DMS153 (cell line): ENCODE measurements at places on chromosomes 11 and 22.
A peak's percentile ranks its signal among the peaks of the same experiment; 100 is the strongest.

DNA sequence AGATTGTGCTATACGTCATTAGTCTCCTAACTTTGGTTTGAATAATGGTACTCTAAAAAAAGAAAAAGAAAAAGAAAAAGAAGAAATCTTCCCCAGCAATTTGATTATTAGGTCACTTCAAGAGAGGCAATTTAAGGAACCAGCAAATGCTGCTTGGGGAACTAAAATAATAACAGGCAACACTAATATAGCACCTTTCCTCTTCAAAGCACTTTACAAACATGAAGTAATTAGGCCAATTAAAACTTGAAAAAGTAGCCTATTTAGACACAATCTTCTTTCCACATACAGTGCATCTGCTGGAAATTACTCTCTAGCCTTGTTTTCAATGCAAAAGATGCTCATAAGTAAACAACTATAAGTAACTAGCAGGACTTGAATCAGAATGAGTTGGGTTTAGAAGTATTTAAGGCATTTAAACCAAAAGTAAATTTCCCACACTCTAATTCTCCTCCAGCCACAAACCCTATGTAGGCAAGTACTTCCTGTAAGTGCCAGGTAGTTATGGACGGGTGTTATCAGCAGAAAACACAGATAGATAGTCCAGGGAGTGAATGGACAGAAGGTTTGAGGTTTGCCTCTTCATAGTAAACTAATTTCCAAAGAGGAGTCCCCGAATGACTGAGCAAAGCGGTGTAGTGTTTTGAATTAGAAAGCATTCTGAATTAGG, 44.5 kb downstream of the LRRC4C start:
- DNase-seq, result no peak

DNA sequence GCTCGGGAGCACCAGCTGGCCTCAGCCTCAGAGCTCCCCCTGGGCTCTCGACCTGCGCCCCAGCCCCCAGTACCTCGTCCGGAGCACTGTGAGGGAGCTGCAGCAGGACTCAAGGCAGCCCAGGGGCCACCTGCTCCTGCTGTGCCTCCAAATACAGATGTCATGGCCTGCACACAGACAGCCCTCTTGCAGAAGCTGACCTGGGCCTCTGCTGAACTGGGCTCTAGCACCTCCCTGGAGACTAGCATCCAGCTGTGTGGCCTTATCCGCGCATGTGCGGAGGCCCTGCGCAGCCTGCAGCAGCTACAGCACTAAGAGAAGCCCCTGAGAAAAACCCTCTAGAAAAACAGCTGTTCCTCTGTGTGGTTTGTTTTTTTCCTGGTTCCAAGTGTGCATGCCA, 918 bp upstream of the FAM89B start:
- no peak for DNase-seq

DNA sequence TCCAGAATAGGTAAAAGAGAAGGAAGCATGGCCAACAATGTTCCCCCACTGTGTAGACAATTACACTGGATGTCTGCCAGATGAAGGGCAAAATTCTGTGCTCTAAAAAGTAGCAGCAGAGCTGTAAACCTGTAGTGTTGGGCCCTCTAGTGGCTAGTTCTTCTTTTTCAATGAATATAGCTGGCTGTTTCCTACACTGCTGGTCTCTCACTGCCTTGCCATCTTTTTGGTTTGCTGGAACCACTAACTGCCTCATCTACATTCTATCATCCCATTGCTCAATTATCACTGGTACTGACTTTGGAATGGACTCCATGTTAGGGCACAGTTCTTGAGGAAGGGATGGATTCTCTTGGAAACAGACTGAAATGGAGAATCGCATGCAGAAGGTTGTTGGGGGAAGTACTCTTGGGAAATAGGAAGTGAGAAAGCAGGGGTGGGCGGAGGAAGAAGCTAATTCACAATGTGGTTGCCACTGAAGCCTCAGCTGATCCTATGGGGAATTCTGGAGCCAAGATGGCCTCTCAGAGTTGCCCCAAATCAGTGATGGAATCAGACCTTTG, 17.9 kb downstream of the KCNE3 start:
- DNase-seq, result peak; percentile 78

GRCh38 chr22:38745676-38746460, 9.9 kb downstream of the SUN2 start:
- peak; percentile 86 for DNase-seq
